ENCODE measurements at places on chromosomes 1 and 21.

DNA sequence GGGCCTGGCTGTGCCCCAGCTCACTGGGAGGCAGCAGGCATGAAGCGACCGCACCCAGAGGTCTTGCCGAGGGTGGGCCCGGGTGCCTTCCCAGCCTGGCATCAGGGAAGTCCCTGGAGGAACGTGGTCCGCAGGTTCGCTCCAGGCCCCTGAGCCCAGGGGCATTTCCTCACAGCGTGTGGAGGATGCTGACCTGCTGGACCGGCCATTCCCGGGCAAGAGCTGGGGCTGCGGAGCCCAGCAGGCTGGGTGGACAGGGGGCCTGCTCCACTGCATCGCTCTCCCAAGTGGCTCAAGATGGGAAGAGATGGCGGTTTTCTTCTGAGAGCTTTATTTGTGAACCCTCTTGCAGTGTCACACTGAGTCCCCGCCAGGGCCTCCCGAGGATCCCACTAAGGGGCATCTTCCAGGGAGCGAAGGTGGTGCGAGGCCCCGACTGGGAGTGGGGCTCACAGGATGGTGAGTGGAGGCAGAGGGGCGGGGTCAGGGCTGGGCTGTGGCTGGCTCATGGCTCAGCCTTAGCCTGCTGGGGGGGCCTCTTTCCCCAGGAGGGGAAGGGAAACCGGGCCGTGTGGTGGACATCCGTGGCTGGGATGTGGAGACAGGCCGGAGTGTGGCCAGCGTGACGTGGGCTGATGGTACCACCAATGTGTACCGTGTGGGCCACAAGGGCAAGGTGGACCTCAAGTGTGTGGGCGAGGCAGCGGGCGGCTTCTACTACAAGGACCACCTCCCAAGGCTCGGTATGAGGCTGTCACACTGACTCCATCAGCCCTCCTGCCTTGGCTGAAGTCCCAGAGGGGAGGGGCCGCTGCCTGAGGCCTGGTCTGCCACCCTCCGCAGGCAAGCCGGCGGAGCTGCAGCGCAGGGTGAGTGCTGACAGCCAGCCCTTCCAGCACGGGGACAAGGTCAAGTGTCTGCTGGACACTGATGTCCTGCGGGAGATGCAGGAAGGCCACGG, 7.2 kb upstream of the MMP23B start:
- DNase-seq: no peak

- no peak for DNase-seq
These were observed 467.3 kb upstream of the RGS18 start for GRCh38 chr1:191690931-191691330.

DNA sequence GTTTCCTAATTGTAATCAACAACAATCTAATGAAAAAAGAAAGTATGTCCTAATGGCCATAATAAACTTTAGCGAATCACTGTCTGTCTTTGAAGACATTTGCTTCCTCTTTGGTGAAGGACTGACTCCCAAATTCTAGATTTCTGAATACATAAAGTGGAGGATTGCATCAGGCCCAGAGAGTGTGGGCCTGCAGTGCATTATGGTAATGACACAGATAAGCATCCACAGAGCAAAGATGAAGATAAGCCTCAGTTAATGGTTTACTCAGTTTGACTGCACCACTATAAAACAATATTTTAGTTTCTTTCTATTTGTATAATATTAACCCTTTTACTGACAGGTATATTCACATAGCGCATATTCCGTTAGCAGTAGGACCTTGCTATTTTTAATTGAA, 365.5 kb downstream of the KCTD3 start:
- DNase-seq: no peak

GRCh38 chr1:233865902-233866301, 38.6 kb upstream of the SLC35F3 start:
- no peak for DNase-seq

GRCh38 chr1:14924455-14925331, 228.9 kb upstream of the TMEM51 start:
- DNase-seq: no peak

DNA sequence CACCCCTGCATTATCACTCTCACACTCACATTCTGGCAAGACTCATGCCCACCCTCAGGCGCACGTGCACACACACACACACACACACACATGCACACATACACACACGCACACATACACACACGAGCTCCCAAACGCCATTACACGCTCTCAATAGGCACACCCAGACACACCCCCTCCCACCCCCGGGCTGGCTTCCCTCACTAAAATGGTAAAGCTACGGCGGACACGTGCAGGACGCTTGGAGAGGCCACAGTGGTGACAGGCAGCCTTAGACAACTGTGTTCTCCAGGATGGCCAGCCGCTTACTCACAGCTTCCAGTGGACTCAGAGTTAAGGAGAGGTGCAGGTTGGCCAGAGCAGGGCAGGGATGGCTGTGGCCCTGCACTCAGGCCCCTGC, 10.1 kb downstream of the MATN1 start:
- no peak for DNase-seq

DNA sequence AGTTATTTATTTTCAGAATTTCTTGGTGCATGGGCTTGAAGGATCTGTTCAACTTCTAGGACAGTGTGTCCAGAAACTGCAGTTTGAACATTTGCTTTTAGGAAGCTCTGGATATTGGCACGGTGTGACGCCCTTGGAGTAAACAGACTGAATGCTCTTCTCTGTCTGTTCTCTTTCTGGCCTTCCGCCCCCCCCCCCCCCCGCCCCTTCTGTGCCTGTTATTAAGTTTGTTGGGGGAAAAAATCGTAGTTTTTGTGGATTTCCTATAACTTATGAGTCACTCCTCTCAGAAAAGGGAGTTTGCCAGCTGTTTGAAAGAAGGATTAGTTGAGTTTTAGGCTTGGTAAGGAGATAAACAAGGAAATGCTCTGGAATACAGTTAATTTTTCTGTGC, 1.2 kb downstream of the KCTD3 start:
- DNase-seq: no peak

- DNase-seq: no peak
These were observed 62.8 kb downstream of the TOR3A start for GRCh38 chr1:179144626-179145025.

DNA sequence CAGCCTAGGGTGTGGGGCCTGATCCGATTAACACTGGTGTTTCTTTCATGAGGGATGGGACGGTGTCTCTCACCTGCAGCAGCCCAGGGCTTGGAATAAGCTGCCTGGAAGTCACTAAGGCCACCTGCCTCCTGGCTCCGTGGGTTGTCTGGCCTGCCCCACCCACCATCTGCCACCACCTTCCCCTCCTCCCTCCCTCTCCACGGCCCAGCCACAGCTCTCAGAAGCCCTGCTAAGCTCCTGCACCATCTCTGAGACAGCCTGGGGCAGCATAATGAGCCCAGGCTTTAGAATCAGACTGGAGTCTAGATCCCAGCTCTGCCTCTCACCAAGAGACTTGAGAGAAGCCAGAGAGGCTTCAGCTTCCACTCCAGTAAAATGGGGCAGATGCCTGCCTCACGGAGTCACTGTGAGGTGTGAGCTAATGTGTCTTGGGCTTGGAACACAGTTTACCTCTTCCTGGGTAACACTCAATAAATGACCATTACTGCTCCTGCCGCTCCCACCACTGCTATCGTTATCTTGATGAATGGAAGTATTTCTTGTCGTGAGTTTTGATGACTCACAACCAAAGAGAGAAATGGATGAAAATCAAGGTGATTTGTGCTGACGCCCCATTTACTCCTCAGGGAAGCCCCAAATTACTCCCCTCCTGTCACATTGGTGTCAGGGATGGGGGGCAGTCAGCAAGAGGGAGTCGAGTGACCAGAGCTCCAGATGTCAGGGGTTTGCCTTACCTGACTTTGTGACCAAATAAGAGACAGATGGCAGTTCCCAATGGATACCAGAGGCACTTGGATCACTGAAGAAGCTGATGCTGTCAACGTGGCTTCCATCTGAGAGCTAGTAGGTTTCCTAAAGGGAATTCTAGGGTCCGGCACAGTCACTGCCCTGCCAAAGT, 23.5 kb upstream of the C1QA start:
- no peak for DNase-seq

GRCh38 chr1:203325026-203325417, 19.7 kb downstream of the BTG2 start:
- peak; percentile 79 for DNase-seq

DNA sequence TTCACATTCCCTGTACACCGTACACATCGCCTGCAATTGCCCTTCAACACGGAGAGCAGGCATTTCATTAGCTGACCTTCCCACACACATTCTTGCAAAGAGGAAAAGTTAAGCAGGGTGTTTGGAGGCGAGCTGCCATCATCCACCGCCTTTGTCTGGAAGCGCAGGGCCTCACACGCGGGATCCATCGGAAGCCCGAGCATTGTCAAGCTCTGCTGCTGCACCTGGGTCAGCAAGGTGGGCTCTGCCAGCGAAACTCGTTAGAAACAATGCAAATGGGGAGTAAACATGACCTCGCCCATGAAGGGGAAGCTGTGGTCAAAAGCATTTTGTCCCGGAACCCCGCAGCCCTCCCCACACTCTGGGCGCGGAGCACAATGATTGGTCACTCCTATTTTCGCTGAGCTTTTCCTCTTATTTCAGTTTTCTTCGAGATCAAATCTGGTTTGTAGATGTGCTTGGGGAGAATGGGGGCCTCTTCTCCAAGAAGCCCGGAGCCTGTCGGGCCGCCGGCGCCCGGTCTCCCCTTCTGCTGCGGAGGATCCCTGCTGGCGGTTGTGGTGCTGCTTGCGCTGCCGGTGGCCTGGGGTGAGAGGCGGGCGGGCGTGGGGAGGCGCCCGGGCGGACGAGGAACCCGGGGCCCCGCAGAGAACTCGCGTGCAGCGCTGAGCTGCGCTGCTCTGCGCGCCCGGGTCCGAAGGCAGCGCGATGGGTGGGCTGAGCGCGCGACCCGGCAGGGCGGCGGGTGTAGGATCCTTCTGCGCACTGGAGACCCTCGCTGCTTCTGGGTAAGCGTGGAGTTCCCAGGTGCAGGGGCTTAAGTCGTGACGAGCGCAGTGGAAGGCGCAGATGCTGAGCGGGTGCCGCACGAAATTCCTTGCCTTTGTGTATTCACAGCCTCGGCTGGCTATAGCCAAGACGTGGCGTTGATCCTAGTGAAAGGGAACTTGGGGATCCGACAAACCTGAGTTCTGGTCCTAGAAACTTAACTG, at the start of gene CR1:
Gene CR1 (plus strand): TSS at position 357 of the 992 bp plus-strand sequence. CDS start 111 bp downstream, at position 468.
- no peak for DNase-seq

DNA sequence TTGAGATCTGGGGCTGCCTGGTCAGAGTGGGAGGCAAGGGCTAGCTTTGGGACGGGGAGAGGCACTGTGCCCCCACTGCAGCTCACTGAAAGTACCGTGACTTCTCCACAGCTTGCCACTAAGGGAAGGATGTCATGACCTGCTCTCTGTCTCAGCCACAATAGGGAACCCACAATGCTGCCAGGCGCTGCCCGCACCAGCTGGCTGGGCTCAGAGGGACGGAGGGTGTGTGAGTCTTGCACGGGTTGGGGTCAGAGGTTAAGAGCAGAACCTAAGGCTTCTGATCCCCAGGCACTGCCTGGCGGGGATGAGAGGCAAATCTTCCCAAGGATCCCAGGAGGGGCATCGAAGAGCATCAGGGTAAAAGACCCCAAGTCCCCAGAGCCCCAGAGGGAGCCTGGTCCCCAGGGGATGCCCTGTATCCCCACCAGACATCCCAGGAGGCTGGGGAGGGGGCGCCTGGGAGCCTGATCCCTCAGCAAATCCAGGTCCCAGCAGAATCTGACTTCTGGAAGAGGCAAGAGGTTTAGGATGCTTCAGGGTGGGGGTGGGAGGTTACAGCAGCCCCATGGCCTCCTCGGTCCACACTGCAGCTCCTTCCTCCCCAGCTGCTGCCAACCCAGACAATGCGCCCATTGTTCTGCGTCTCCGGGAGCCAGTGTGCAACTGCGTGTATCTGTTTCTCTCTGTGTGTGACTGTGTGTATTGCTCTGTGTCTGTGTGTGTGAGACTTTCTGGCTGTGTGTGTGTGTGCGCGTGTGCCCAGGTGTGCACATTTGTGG, 2.0 kb upstream of the MARCKSL1 start:
- peak; percentile 35 for DNase-seq

- no peak for DNase-seq
These were observed 72.4 kb downstream of the FH start for GRCh38 chr1:241447031-241447644.

DNA sequence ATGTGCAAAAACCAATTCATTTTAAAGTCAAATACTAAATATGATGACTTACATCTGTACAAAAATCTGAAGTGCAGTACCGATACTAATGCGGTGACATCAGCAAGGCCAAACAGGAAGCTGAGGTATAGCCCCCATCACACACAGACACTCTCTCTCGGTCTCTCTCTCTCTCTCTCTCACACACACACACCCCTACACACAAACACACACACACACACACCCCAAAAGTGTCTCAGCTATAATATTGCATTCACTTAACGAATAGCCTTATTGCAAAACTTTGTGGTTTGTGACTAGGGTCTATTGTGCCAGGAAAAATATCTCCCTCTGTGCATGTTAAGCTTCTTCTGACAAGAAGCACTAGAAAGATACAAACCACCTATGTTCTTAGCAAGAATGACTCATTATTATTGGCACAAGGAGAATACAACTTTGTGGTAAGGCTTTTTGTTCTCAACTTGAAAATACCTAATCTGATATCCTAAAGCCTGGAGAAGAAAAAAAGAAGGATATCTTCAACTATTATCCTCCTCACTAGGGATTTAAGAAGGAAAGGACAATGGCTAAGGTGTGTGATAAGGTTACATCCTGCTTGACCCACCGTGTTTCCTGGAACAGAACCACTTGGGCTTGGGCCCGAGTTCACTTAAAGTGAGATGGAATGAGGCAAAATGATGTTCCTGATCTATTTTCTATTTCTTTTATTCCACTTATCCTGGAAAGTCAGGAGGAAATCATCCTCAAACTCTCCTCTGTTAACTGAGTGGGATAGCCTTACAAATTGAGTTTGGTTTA, 107.1 kb downstream of the NIBAN1 start:
- DNase-seq: no peak

- no peak for DNase-seq
These were observed 12.2 kb downstream of the UTP25 start for GRCh38 chr1:209839875-209840546.

- DNase-seq: no peak
These were observed 63.3 kb downstream of the COL18A1 start for GRCh38 chr21:45468051-45468970.

DNA sequence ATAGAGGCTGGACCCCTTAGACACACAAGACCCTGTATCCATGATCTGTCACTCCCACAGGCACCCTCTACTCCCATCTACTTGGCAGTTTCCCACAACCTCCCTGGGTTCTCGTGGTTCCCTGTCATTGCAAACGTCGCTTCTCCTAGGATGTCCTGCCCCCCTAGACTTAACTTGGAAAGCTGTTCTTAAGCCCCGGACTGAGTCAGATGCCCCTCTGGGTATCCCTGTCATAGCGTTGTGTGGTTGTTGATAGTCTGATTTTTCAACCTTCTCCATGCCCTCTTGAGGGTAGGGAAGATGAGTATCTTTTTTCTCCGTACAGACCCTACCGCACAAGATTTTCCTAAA, 11.8 kb downstream of the RCC1 start:
- DNase-seq: no peak

- DNase-seq: no peak
These were observed 50.4 kb upstream of the ADAM30 start for GRCh38 chr1:119946724-119947123.

Measured in NCI-H2107 (cell line).